ENCODE measurements at places on chromosomes 7 and 10. TPM values are rescaled to one million over a fixed set of nuclear protein-coding genes. Genes with fewer than 3 reads are reported as not detected.

- H3K4me1 ChIP-seq = peaks cover 40% of the 10 kb centered on the region
- H3K27me3 ChIP-seq = no peaks in the 10 kb centered on the region
- no peak for DNase-seq
- H3K36me3 ChIP-seq = no peaks in the 10 kb centered on the region
- H3K27ac ChIP-seq = no peak overlapping the region
- no peak overlapping the region for H3K4me3 ChIP-seq
Measured at GRCh38 chr10:119290301-119291048, 83.1 kb downstream of the GRK5 start.

DNA sequence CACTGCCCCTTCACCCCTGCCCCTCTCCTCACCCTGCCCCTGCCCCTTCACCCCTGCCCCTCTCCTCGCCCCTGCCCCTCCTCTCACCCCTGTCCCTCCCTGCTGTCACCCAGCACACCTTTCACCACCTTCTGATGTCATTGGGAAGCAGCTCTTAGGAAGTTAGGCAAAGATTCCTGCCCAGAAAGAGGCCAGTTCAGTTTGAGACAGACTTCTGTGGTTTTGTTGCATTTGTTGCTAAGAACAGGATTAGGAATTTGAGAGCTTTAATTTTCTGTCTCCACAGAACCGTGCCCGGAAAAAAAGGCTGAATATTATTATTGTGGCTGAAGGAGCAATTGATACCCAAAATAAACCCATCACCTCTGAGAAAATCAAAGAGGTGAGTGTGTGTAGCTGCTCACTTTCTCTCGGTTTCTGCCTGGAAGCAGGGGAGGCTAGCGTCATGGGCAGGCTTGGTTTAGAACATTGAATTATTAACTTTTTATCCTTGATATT, 39.6 kb downstream of the PFKP start:
- H3K27me3 ChIP-seq = no peaks in the 10 kb centered on the region
- no peak overlapping the region for H3K4me3 ChIP-seq
- no peak for DNase-seq
- H3K36me3 ChIP-seq = peaks cover 57% of the 10 kb centered on the region
- no peak overlapping the region for H3K27ac ChIP-seq
- no peaks in the 10 kb centered on the region for H3K4me1 ChIP-seq

The GPR37 gene
- total RNA-seq = not detected

DNA sequence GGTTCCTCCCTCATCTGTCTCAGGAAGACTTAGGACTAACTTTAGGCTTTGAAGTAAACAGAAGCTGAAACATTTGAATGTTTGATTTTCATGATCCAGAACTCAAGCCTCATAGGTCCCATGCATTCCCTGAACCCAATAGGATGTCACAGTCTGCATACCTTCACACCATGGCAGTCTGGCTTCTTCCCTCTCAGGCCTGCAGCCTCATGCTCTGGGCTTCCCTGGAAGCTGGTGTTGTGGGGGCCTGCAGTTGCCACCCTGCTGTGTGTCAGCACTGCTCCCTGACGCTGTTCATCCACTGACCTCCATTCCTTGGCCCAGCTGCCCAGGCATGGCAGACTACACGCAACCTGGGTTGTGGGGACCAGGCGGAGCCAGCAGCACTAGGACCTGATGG, 267.5 kb upstream of the KAT6B start:
- no peak for DNase-seq
- no peak overlapping the region for H3K27ac ChIP-seq
- no peaks in the 10 kb centered on the region for H3K27me3 ChIP-seq
- no peaks in the 10 kb centered on the region for H3K36me3 ChIP-seq

DNA sequence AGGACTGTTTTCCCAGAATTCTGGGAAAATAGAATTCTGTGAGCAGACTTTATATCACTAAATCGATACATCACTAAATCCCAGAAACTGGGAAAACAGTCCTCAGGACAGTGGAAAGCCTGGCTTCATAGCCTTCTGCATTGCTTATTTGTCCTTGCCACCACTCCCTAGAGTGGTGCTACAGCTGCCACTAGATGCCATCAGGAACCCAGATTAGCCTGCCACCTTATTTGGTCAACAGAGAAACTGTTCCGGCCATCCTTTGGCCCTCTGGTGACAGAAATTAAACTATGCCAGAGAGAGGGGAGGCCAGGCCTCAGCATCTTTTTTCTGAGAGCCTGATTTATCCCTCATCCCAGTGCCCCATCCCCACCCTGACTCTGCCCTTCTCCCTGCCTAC, 19.6 kb upstream of the NFKB2 start:
- no peak for DNase-seq
- no peaks in the 10 kb centered on the region for H3K27me3 ChIP-seq
- H3K4me3 ChIP-seq = no peak overlapping the region
- H3K4me1 ChIP-seq = no peaks in the 10 kb centered on the region

DNA sequence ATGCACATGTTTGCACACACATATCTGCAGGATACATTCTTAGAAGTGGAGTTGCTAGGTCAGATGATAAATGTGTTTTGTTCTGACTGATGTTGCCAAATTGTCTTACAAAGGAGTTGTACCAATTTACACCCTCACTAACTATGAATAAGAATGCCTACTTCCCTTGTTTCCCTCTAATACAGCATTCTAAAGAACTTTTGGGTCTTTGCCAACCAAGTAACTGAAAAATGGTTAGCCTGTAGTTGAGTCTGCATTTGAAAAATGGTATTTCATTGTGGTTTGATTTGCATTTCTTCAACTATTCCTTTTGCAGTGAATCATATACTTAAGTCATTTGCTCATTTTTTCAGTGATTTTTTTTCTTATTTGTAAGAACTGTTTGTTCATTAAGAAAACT, 48.4 kb downstream of the TMEM26 start:
- no peak for DNase-seq
- H3K27me3 ChIP-seq = peaks cover 3% of the 10 kb centered on the region
- H3K4me1 ChIP-seq = no peaks in the 10 kb centered on the region
- H3K27ac ChIP-seq = no peak overlapping the region

DNA sequence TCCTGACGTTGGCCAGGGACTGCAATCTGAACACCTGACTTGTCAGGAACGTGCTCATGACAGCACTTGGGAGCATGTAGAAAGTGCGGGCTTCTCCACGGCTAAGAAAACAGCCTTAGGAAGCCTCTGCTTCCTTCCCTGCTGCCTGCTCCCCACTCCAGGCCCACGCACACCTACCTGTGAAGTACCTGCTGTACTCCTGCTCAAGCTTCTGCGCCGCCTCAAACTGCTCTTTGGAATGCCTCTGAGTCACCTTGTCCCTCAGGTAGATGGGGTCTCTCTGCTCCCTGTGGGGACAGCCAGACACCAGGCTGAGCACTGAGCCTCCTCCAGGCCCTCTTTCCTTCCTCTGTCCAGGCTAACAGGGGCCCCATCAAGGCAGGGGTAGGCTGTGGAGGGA, 132.7 kb downstream of the DLG5 start:
- DNase-seq = no peak
- no peaks in the 10 kb centered on the region for H3K4me1 ChIP-seq
- H3K4me3 ChIP-seq = no peak overlapping the region
- no peak overlapping the region for H3K27ac ChIP-seq

The GIMAP6 gene
- total RNA-seq = 100 TPM

The VGF gene
- not detected for total RNA-seq

DNA sequence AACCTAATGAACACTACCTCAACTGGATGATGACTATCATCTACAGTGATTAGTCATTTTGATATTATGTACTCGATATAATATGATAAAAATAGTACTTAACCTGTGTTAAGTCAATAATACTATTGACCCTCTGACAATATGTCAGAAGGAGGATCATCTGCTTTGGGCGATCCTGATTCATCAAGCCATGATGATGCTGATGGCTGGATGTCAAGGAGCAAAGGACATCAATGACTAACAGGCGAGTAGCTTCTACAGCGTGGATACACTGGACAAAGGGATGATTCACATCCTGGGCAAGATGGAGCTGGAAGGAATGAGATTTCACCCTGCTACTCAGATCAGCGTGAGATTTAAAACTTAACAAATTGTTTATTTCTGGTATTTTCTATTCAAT, 94.4 kb upstream of the SKAP2 start:
- H3K27me3 ChIP-seq = peaks cover 3% of the 10 kb centered on the region
- H3K4me3 ChIP-seq = no peak overlapping the region
- DNase-seq = no peak
- H3K4me1 ChIP-seq = no peaks in the 10 kb centered on the region
- no peaks in the 10 kb centered on the region for H3K36me3 ChIP-seq

The TDRD1 gene
- total RNA-seq = 0.09 TPM

DNA sequence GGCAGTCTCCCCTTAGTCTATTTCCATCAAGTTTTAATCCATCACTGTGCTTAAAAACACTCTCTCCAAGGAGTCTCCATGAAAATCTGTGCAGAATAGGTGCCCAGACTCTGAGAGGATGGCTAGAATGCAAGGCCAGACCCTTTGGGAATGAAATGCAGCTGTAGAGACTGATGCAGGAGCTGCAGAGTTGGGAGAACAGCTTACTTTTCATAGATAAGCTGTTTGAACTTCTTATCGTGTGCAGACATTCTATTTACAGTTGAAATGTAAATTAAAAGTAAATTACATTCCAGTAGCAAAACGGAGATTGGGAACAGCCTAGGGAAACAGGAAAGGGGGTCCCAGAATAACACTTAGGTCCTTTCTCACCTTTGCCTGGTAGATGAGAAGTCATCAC, 14.9 kb downstream of the ZNF22 start:
- no peak overlapping the region for H3K4me3 ChIP-seq
- H3K36me3 ChIP-seq = no peaks in the 10 kb centered on the region
- H3K4me1 ChIP-seq = no peaks in the 10 kb centered on the region
- H3K27ac ChIP-seq = no peak overlapping the region
- H3K27me3 ChIP-seq = no peaks in the 10 kb centered on the region

- no peaks in the 10 kb centered on the region for H3K4me1 ChIP-seq
- H3K27ac ChIP-seq = no peak overlapping the region
- H3K4me3 ChIP-seq = no peak overlapping the region
- no peak for DNase-seq
- H3K36me3 ChIP-seq = no peaks in the 10 kb centered on the region
Measured at GRCh38 chr7:12643001-12643643, 44.3 kb upstream of the ARL4A start.

The ADGRA1 gene
- not detected for total RNA-seq

The DGKI gene
- total RNA-seq = 0.53 TPM

DNA sequence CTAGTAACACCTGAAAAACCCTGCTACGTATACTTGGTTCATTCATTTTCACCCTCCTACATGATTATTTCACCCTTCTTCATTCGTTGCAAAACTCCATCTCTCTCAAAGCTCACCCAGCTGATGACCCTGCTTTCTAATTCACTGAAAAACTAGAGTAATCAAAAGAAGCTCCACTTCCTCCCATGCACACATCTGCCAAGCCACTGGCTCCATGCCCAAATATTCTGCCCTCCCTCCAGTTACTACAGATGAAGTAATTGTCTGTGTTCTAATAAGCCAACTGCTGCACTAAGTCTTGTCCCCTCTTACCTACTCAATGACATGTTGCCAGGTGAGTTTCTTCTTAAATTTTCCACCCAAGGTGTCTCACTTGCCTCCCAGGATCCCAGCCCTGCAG, 96.9 kb upstream of the CCDC71L start:
- H3K4me1 ChIP-seq = no peaks in the 10 kb centered on the region
- DNase-seq = no peak
- H3K27ac ChIP-seq = no peak overlapping the region
- no peaks in the 10 kb centered on the region for H3K27me3 ChIP-seq

The CABCOCO1 gene
- not detected for total RNA-seq

- H3K4me1 ChIP-seq = no peaks in the 10 kb centered on the region
- H3K27me3 ChIP-seq = no peaks in the 10 kb centered on the region
- no peak overlapping the region for H3K4me3 ChIP-seq
- DNase-seq = no peak
- H3K36me3 ChIP-seq = no peaks in the 10 kb centered on the region
- no peak overlapping the region for H3K27ac ChIP-seq
Measured at GRCh38 chr7:21084286-21084685, 297.6 kb upstream of the SP8 start.

The TMEM196 gene
- not detected for total RNA-seq

The PALD1 gene
- not detected for total RNA-seq

- DNase-seq = no peak
- H3K36me3 ChIP-seq = no peaks in the 10 kb centered on the region
- H3K4me3 ChIP-seq = no peak overlapping the region
- H3K27me3 ChIP-seq = no peaks in the 10 kb centered on the region
- no peak overlapping the region for H3K27ac ChIP-seq
Measured at GRCh38 chr10:3813267-3813666, 28.3 kb upstream of the KLF6 start.

- no peak overlapping the region for H3K4me3 ChIP-seq
- peak overlapping the region; percentile 2 for H3K27ac ChIP-seq
- H3K4me1 ChIP-seq = no peaks in the 10 kb centered on the region
- no peaks in the 10 kb centered on the region for H3K27me3 ChIP-seq
- DNase-seq = no peak
Measured at GRCh38 chr10:101986624-101986971, 69.4 kb downstream of the ARMH3 start.

DNA sequence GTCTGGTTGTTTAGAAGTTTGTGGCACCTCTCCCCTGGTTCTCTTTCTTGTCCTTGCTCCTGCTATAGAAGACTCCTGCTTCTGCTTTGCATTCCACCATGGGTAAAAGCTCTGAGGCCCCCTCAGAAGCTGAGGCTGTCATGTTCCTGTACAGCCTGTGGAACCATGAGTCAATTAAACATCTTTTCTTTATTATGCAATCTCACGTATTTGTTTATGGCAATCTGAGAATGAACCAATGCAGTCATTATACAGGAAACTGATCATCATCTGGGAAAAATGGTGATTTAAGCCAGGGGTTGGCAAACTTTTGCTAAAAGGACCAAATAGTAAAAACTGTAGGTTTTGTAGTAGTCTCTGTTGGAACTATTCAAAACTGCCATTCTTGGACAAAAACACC, 175.4 kb downstream of the CSTF2T start:
- no peak for DNase-seq
- H3K4me3 ChIP-seq = no peak overlapping the region
- H3K27me3 ChIP-seq = no peaks in the 10 kb centered on the region

The HYAL4 gene
- total RNA-seq = not detected

- peaks cover 6% of the 10 kb centered on the region for H3K4me1 ChIP-seq
- H3K36me3 ChIP-seq = no peaks in the 10 kb centered on the region
- H3K27me3 ChIP-seq = no peaks in the 10 kb centered on the region
- DNase-seq = no peak
- H3K27ac ChIP-seq = no peak overlapping the region
Measured at GRCh38 chr7:129227646-129228578, 3.1 kb downstream of the AHCYL2 start.

DNA sequence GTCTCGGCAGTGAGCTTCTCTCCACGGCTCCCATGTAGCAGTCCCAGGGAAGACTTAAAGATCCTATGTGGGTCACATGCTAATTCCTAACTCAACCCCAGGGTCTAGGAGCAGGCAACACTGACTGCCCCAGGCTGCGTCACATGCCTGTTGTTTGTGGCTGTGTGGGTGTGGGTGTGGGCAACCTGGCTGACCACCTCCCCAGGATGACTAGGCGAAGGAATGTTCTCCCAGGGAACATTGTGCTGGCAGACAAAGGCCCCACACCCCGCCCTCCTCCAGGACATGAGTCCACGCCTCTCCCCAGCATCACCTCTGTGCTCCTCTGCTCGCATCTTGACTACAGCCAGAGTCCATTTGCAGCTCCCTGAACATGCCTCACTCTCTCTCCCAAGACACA, 30.3 kb downstream of the SLC29A3 start:
- no peaks in the 10 kb centered on the region for H3K27me3 ChIP-seq
- H3K27ac ChIP-seq = no peak overlapping the region
- H3K4me1 ChIP-seq = no peaks in the 10 kb centered on the region
- H3K36me3 ChIP-seq = peaks cover 3% of the 10 kb centered on the region
- H3K4me3 ChIP-seq = no peak overlapping the region
- no peak for DNase-seq

GRCh38 chr7:157320608-157320980, 16.2 kb upstream of the DNAJB6 start:
- DNase-seq = no peak
- no peaks in the 10 kb centered on the region for H3K36me3 ChIP-seq
- no peak overlapping the region for H3K27ac ChIP-seq
- no peak overlapping the region for H3K4me3 ChIP-seq
- H3K4me1 ChIP-seq = no peaks in the 10 kb centered on the region
